ENCODE measurements at places on chromosomes 13 and 19.

- DNase-seq, result no peak
Observed at GRCh38 chr19:49216071-49216470, 58.5 kb downstream of the TRPM4 start.

- DNase-seq, result no peak
Observed at GRCh38 chr13:77732287-77732686, 34.8 kb downstream of the SLAIN1 start.

DNA sequence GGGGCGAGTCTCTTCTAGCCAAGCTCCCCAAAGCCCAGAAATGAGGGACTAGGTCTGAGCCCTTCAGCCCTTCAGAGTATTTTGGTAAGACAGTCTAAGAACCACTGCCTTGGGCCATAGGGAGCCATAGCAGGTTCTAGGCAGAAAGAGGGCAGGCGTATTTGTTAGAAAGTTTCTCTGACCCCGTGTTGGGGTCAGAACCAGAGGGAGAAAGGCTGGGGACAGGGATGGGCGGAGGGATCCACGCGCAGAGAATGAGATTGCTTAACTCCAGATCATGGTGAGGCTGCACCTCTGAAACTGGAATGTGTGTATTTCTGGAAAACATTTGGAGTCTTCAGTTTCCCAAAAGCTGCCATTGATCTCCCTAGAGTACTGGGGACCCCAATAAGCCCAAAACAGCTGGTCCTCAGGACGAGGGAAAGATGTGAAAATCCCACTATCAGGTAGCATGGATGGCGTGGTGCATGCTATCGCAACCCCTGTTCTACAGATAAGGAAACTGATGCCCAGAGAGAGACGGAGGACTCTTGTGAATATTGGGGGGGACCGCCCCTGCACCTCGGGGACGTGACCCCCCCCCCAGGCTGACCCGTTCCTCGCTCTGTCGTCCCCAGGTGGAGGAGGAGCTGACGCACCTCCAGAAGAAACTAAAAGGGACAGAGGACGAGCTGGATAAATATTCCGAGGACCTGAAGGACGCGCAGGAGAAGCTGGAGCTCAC is 703 bp upstream of the TPM4 start:
- DNase-seq, result no peak

GRCh38 chr19:44608391-44608821 is 5.0 kb upstream of the IGSF23 start:
- no peak for DNase-seq

- DNase-seq, result no peak
Observed at GRCh38 chr13:54305377-54305776, 1276.8 kb downstream of the OLFM4 start.

DNA sequence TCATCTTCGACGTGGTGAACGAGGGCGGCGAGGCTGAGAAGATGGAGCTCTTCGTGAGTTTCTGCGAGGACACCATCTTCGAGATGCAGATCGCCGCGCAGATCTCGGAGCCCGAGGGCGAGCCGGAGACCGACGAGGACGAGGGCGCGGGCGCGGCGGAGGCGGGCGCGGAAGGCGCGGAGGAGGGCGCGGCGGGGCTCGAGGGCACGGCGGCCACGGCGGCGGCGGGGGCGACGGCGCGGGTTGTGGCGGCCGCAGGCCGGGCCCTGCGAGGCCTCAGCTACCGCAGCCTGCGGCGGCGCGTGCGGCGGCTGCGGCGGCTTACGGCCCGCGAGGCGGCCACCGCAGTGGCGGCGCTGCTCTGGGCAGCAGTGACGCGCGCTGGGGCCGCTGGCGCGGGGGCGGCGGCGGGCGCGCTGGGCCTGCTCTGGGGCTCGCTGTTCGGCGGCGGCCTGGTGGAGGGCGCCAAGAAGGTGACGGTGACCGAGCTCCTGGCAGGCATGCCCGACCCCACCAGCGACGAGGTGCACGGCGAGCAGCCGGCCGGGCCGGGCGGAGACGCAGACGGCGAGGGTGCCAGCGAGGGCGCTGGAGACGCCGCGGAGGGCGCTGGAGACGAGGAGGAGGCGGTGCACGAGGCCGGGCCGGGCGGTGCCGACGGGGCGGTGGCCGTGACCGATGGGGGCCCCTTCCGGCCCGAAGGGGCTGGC is 52.6 kb downstream of the MAP4K1 start:
- no peak for DNase-seq

DNA sequence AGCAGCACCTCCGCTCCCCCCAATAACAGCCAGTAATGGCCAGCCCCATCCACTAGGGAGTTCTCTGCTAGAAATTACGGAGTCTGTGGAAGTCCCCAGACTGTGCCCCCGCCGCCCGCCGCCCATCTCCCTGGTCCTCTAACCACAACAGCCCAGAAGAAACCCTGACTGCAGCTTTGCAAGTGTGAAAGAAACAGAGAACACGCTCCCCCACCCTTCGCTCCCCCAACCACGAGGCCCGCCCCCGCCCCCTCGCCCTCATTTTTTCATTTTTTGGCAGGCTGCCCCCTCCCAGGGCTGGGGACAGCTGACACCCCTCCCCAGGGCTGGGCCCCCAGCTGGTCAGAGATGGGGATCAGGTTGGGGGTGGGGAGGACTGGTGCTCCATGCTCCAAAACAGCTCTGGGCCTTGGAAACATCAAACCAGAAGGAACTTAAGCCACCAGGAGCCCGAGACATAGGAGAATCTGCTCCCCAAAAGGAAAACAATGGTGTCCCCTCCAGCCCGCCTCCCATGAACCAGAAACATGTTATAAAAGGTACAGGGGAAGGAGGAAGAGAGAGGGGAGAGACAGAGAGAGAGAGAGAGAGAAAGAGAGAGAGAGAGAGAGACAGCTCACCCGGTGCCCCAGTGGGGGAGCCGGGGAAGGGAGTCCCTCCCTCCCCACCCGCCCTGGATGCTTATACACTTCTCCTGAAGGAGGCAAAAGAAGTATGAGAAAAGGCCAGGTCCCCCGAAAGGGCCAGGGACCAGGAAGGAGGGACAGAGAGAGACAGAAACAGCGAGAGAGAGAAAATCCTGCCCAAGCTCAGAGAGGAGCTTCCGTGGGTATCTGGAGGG is 29.8 kb upstream of the ASF1B start:
- DNase-seq, result no peak

- no peak for DNase-seq
Observed at GRCh38 chr13:105059786-105060185, 1475.7 kb downstream of the EFNB2 start.

DNA sequence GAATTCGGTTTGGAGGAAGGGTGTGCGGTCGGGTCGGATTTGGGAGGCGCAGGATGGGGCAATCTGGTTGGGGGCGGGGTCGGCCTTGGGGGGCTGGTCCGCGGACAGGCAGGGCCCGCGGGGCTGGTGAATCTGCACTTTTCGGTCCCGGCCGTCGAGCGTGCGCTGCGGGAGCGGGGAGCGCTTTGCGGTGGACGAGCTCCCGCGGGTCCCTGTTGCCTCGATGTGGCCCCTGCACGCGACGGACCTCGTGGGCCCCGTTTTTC is 11.9 kb downstream of the PEAK3 start:
- no peak for DNase-seq

DNA sequence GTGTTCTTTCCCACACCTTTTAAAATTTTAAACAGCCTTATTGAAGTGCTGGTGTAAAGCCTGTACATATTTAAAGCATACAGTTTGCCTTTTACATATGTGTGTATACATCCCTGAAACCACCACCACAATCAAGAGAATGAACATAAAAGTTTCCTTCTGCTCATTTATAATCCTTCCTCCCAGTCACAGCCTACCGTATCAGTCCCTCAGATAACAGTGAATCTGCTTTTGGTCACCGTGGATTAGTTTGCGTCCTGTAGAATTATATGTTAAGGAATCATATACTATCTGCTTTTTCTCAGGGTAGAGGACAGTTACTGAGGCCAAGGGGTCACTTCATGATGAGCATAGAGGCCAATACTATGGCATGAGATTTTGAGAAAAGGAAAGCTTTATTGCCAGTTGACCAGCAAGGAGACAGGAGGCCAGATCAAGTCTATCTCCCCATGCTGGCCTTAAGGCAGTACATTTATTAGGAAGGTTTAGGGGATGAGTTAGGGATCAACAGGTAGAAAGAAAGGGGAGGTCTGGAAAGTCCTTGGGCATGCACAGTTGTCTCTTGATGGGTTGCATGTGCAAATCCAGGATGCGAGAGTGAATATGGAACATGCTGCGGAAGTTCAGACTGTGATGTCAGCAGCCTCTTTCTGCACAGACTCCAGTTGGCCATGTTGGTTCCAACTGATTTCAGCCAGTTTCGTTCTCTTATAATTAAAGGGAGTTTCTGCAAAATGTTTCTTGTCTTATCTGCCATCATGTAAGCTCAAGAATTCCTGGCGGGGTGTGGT is 36.3 kb upstream of the LSM14A start:
- no peak for DNase-seq

DNA sequence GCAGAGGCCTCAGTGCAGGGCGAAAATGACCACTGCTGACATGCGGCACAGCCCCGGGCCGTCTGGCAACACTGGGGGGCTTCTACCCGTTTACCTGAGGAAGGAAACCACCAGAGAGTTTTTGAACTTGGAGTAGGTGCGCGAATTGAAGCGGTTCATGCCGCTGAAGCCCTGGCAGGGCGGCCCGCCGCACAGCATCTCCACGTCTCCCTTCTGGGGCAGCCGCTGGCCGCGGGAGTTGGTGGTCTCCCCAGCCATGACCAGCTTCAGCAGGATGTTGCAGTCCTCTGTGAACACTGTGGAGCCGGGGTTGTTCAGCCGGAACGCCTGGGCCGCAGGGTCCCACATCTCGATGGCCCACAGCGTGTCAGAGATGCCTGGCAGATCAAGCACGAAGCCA is 20.3 kb upstream of the EIF3G start:
- no peak for DNase-seq
